CMK (cell line): ENCODE measurements at places on chromosomes 12 and 14.

- DNase-seq = peak; percentile 37
These were observed 68.2 kb upstream of the ETV6 start for GRCh38 chr12:11581179-11581755.

- no peak for DNase-seq
These were observed 40.6 kb downstream of the CHGA start for GRCh38 chr14:92963301-92964123.

GRCh38 chr12:107564946-107565345, 120.7 kb upstream of the PWP1 start:
- DNase-seq = no peak

DNA sequence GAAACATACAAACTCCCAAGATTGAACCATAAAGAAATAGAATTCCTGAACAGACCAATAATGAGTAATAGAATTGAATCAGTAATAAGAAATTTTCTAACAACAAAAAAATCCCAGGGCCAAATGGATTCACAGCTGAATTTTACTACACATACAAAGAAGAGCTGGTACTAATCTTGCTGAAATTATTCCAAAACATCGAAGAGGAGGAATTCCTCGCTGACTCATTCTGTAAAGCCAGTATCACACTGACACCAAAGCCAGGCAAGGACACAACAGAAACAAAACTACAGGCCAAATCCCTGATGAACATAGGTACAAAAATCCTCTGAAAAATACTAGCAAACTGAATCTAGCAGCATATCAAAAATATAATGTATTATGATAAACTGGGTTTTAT, 367.8 kb upstream of the CLEC14A start:
- DNase-seq = no peak

- DNase-seq = no peak
These were observed 19.6 kb downstream of the POMT2 start for GRCh38 chr14:77301103-77301502.

GRCh38 chr14:69945347-69945746, 66.1 kb downstream of the SMOC1 start:
- DNase-seq = no peak

GRCh38 chr12:107417004-107417403, 268.6 kb upstream of the PWP1 start:
- no peak for DNase-seq

DNA sequence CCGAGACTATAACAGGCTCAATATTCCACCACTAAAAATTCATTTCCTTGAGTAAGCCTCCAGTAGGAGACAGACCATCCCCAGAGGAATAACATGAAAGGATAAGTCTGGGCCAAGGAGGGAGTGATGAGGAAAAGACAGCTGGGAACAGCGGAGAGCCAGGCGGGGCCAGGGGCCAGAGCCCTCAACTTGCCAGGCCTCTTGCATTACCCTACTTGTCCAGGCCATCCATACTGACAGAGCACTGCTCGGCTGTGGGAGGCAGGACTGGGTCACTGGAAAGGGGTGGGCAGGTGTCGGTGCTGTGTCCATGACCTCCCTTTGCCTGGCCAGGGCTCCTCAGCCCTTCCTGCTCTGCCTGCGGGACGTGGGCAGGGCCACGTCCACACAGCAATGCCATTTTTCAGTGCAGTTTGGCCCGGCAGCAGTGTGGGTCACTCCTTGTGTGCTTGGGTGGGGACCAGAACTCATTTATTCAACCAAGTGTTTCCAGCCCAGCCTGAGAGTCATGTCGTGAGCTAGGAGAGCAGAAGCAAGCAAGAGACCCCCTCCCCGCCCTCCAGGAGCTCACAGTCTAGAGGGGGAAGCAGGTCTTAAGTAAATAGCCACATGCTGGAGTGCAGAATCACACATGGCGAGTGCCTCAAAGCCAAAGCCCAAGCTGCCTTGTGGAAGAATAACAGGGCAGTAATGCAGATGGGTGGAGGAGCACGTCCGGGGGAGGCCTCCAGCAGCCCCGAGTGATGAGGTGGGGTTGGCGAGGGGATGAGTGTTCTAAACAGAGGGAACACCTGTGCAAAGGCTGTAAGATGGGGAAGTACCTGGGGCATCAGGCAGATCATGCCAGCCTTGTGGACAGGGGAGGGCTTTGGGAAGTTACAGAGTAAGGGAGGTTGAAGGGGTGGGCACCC, 8.9 kb upstream of the FAIM2 start:
- DNase-seq = no peak

GRCh38 chr12:79373896-79374499, 316.8 kb downstream of the PAWR start:
- DNase-seq = no peak

DNA sequence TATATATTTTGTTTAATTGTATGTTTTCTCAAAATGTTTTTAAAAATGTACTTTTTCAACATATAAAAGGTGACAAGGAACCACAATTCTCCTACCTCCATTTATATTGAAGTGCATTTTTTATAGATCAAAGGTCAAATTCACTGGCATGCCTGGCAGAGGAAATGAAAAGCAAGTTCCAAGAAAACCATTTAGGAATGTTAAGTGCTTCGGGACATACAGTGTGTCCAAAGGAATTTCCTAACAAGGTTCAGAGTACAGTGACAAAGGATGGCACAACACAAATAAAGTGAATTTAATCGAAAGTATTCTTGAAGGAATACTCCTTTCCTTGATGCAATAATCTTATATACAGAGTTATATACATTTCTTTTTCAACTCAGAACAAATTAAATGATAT, 242.3 kb downstream of the CCER1 start:
- no peak for DNase-seq

DNA sequence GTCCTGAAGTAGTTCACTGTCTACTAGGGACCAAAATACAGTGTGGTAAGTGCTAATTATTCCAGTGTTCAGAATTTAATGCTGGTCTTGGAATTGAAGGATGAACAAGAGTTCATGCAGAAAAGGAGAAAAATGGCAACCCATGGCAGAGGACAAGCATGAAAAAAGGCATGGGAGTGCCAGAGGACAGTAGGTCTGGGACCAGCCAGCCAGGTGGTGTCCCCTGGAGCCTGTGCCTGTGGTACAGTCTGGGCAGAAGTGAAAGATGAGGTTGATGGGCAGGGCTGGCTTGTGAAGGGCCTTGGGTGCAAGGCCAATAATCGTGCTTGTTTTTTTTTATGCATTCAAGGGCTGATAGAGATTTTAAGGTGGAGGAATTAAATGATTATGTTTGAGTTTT, 21.0 kb downstream of the C12orf75 start:
- no peak for DNase-seq
